ENCODE measurements at places on chromosomes 4 and X.

DNA sequence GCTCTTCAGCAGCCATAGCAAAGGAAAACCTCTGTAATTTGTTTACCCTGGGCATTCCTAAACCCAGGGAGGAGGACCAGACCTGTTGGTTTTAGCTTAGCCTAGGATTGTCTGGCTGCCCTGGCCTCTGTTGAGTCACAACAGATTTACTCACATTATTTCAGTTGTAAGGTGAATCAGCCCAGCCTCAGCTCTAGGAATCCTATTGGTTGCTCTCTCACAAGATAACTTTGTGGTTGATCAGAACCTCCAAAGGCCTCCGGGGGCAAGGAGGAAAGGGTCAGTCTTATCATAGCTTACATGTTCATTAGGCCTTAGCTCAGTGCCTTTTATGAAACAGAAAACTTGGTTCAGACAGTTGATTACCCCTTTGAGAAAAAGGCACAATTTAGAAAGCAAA is 41.0 kb downstream of the PDK3 start:
- no peak for DNase-seq

GRCh38 chrX:147738265-147738664 is 173.5 kb upstream of the FMR1 start:
- no peak for DNase-seq

DNA sequence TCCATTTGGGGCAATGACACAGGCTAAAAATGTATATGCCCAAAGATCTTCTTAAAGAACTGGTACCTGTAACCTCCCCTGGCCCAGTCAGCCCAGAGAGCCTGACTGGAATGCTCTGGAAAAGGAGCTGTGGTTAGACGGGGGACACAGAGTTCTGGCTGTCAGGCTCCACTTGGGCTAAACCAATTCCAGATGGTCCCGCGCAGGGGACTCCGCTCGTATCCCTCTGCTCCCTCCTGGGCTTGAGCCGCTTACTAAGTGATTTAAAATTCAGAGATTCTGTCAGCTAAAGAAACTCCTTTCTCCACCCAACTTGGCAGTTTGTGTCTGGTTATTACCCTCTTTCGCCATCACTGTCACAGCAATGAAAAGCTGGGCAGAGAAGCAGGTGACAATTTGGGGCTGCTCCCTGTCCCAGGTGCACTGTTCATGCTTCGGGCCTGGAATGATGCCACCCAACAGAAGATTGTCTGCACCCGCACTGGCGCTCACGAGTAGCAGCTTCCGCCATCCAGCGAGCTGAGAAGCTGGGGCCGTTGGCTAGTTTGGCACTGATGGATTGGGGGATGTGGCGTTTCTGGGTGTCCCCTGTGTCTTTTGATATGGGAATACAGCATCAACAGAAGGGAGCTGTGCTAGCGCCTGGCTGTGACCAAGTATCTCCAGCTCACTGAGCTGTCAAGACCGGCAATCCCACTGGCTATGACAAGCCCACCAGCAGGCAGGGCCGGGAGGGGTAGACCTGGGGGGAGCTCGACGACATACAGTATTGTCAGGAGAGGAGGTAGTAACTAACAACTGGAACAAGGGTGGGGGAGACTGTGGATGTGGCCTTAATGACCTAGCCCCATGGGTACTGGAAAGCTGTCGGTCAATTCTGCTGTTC is 6.7 kb upstream of the IRAK1 start:
- DNase-seq = no peak

- peak; percentile 10 for DNase-seq
Measured at GRCh38 chr4:162959046-162959445, 207.6 kb downstream of the NAF1 start.

GRCh38 chr4:41748571-41749475 is at the start of gene PHOX2B:
TSS of gene PHOX2B (minus strand) at chr4:41748725. CDS start at chr4:41748610, 115 bp downstream.
- DNase-seq = no peak

- no peak for DNase-seq
Measured at GRCh38 chrX:40646489-40647306, 663 bp downstream of the CXorf38 start.

- no peak for DNase-seq
Measured at GRCh38 chr4:120304801-120305200, 238.2 kb upstream of the MAD2L1 start.

- DNase-seq = no peak
Measured at GRCh38 chr4:94298725-94299252, 43.8 kb downstream of the HPGDS start.

- DNase-seq = no peak
Measured at GRCh38 chrX:39000802-39001201, 199.5 kb downstream of the MID1IP1 start.

DNA sequence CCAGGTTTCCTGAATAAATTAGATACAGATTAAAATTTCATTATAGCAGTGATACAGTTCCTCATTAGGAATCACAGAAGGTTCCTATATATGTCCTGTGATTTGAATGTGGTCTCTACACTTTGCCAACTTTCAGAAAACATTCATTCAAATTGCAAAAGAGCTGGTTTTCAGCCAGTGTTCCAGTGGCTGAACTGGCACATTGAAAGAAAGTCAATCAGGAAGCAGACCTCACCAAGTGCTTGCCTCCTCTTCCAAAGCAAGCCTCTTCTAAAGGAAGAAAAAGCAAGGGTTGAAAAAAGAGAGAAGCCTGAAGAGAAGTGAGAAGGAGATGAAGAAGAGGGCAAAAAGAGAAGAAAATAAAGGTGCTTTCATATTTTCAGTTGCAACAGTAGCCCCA is 12.7 kb downstream of the KLHL34 start:
- no peak for DNase-seq

DNA sequence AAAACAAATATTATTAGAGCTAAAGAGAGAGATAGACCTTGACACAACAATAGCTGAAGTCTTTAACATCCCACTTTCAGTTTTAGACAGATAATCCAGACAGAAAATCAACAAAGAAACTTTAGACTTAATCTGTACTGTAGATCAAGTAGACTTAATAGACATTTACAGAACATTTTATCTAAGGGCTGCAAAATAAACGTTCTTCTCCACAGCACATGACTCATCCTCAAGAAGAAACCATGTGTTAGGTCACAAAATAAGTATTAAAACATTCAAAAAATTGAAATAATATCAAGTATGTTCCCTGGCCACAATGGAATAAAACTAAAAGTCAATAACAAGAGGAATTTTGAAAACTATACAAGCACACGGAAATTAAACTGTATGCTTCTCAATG is 1510.3 kb upstream of the PCDH10 start:
- DNase-seq = no peak

- no peak for DNase-seq
Measured at GRCh38 chr4:1246901-1247863, 1.7 kb downstream of the CTBP1 start.
